ENCODE measurements at places on chromosomes 2 and 18. TPM values are rescaled to one million over a fixed set of nuclear protein-coding genes. Genes with fewer than 3 reads are reported as not detected.

Gene SCYGR4
- not detected for total RNA-seq

Gene CDH2
- not detected for total RNA-seq

Gene FAM228A
- 0.18 TPM for total RNA-seq

Gene SLC20A1
- 81.9 TPM for total RNA-seq

Gene SYT4
- not detected for total RNA-seq

Gene COBLL1
- not detected for total RNA-seq

Gene COPS9
- total RNA-seq, result 221 TPM

All from G401 (cell line).